ENCODE measurements at places on chromosomes 12 and 14.

GRCh38 chr14:68927956-68928675 is 51.0 kb downstream of the ACTN1 start:
- no peak for DNase-seq

DNA sequence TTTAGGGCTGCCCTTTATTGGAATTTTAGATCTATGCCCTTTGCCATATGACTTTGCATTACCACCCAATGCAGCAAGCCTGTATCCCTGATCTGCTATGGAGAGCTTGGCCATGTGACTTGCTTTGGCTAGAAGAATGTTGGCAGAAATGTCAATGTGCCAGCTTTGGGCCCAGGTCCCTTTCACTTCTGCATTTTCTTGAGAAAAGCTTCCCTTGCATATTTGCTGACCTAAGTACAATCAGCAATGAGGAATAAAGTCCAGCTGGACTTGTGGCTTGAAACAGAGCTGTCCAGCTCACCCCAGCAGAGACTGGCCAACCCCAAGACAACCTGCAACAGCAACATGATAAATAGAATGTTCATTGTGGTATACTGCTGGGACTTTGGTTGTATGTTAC is 135.9 kb downstream of the PAH start:
- no peak for DNase-seq

- DNase-seq = no peak
Observed at GRCh38 chr12:13627536-13627935, 353.9 kb downstream of the GRIN2B start.

DNA sequence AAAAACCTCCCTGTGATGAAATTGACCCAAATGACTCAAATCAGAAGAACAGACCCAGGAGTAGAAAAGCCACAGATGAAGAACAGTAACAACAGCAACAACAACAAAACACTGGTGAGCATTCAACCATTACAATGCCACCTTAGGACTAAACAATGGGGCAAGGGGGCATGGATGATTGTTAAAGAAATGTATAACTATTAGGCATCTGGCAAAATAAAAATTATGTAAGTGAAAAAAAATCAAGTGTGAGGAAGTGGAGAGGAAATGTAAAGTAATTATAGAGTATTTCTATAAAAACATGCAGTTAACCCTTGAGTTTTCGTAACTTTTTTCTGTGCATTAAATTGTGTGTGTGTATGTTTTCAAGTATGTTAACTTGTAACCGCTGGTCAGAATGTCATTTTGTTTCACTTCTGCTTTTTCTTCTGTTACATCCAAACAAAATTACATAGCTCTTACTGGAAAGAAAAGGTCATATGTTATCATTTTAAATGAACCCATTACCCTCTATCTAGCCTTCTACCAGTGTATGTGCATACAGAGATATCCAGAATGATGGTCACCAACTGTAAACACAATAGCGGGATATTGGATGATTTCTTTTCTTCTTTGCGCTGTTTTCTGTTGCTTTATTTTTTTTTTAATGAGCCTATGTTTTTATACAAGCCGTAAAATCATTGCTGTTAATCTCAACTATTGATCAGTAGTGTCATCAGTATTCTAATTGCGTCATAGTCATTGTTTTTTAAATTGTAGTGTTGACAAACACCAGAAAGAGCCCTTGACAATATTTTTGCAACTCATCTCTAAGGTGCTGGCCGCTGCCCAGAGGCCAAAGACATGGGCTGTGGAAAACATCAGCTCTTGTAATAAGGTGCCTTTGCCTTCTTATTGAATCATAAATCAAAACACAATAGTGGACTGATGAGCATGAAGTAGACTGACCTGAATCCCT is 170.6 kb downstream of the CRADD start:
- no peak for DNase-seq

DNA sequence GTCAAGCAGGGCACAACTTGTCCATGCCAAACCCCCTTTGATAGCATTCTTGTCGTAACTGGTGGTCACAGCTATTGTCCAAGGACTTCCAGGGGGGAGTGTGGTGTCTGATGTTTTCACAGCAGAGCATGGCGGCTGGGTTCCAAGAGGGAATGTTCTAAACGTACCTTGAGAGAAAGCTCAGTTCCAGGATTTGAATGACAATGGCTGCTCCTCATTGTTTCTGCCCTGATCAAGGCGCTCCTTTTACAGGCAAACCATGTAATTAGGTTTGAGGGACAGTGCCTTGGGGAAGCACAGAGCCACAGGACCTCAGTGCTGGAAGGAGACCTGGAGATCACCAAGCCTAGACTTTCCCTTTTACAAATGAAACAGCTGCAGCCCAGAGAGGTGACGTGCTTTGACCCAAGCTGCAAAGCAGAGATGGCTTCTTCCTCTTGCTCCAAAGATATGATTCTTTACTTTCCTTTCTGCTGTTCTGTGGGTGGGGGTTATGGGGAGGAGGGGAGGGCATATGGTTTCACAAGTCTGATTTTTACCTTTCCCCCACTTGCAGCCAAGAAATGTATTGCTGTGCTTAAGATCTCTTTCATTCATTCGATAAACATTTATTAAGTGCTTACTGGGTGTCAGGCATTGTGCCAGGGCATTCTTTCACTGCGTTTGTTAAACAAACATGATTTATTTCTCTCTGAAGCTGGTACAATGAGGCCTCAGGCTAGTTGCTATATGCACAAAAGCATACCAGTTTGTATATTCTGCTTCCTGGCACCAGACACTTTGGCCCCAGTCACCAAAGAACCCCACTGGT is 172.8 kb downstream of the KTN1 start:
- no peak for DNase-seq

DNA sequence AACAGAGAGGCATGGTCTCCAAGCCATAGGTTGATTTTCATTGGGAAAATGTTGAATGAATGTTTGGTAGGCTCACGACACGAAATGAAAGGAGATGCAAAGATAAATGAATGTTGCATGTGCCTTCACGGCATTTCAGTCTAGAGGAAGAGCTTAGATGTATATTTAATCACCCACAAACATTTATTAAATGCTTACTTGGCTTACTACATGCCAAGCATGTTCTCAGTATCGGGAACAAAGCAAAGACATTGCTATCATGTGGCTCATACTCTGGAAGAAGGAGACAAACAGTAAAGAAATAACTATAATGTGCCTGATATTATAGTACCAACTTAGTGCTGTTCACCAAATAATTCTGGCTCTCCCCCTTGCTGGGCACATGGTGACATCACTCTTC is 133.5 kb downstream of the LLPH start:
- DNase-seq = no peak

- no peak for DNase-seq
Observed at GRCh38 chr14:83483063-83483462, 1949.4 kb upstream of the SEL1L start.

- no peak for DNase-seq
Observed at GRCh38 chr12:57610554-57611107, 604 bp upstream of the ARHGEF25 start.

- no peak for DNase-seq
Observed at GRCh38 chr14:68834816-68835215, 41.9 kb upstream of the ZFP36L1 start.

DNA sequence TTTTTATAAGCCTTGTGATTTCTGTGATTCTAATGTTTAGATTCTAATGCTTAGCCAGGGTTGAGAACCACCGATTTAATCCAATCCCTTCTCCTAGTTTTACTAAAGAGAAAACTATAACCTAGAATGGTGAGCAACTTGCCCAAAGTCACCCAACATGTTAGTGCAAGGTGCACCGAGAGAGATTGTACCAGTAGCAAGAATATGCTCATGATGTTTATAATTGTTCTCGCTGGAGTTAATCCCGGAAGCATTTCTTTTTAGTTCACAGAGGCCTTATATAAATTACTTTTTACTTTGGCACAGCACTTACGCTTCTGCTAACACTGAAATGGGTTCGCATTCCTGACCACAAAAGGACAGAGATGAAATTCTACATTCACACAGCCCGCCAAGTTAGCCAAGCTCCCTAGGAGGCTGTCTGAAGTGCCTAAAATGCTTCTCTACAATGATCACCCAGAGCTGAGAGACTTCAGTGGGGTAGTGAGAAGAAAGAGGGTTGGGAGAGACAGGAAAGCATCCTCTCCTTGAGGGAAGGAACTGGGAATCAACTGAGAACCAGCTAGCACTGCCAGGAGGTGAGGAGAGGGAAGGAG is 579 bp upstream of the BLOC1S1 start:
- no peak for DNase-seq

DNA sequence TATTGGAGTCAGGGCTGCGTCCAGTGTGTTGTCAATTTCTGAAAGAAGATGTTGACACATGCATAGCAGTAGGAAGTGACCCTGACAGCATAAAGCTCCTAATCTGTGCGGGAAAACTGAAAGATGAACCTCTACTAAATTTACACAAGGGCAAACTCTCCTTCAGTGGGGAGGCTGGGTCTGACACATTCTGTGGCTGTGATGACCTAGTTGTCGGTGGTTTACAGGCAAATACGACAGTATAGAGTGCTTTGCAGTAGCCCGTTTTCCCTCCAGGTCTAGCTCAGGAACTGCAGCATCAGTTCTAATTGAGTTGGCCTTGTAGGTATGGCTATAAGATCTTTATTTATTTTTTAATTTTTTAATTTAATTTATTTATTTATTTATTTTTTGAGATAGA is 14.8 kb upstream of the GABARAPL1 start:
- DNase-seq = no peak

GRCh38 chr14:103127356-103127755 is 4.1 kb downstream of the TNFAIP2 start:
- DNase-seq = no peak

- DNase-seq = no peak
Observed at GRCh38 chr12:29638528-29638927, 141.0 kb upstream of the OVCH1 start.

DNA sequence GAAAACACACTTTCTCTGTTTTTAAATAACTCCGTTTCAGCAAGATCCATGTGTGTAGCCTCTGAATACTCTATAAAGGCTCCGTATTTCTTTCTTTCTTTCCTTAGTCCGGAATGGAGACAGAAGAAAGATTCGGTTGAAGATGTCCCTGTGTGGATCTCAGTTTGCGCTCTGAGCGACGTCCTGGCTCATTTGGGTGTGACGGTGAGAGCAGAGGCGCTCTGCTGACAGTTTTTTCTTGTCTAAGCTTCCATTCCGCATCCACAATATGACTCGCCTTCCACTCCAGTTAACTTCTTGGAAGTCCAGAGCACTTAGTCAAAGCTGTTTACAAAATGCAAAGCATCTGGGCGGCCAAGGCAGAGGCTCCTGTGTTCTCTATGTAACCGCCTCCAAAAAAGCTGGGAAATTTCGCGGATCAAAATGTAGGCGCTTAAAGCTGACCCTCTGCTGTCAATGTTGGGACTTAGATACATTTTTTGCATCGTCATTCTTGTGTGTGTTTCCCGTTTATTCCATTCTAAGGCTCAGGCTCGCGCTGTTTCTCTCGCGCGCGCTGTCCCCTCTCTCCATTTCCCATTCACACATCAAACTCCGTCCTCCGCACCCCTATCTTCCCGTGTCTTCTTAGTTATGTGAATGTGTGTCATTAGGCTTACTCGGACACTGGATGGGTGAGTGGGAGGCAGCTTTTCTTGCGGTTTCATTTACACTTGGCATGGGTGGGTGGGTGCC is 880 bp upstream of the FLRT2 start:
- DNase-seq = no peak

GRCh38 chr12:66742508-66743367 is 63.9 kb upstream of the GRIP1 start:
- DNase-seq = no peak

- DNase-seq = no peak
Observed at GRCh38 chr14:92093320-92093719, 13.1 kb downstream of the ATXN3 start.

DNA sequence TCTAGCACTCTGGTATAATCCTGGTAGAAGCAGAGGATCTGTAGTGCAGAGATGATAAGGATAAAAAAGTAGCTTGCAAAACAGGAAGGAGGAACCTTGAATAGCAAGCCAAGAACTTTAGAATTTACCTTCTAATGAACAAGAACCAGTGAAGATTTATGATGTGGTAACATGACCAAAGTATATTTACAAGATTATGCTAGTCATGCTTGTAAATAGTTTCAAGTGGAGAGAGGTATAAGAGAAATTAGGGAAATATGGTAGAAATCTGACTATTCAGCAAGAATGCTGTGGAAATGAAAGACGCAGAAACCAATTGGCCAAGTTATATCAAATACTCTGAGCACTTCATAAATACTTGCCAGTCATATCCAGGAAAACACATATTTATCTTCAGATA is 47.8 kb downstream of the ERGIC2 start:
- DNase-seq = no peak

- DNase-seq = peak; percentile 61
Observed at GRCh38 chr12:64404470-64405256, 471 bp downstream of the XPOT start.

GRCh38 chr12:102498471-102498870 is 18.1 kb upstream of the IGF1 start:
- no peak for DNase-seq

- no peak for DNase-seq
Observed at GRCh38 chr12:128801879-128802391, 21.8 kb downstream of the SLC15A4 start.

- no peak for DNase-seq
Observed at GRCh38 chr14:32480337-32480736, 151.2 kb downstream of the AKAP6 start.

GRCh38 chr12:785706-786105 is 33.3 kb downstream of the WNK1 start:
- no peak for DNase-seq

GRCh38 chr12:90940872-90941499 is 14.0 kb downstream of the CCER1 start:
- DNase-seq = peak; percentile 1
